ENCODE measurements at places on chromosomes 13 and 19.

DNA sequence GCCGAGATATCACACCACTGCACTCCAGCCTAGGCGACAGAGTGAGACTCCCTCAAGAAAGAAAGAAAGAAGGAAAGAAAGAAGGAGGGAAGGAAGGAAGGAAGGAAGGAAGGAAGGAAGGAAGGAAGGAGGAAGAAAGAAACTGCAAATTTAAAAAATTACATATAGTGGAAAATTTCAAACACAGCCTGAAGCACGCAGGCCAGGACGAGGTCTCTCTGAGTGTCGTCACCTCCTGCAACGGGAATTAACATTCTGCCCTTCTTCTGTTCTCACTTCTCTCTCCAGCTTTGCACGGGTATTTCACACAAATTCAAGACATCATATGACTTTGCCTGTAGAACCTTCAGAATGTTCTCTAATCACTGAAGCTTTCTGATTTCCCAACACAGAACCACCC, 108.2 kb downstream of the GNG7 start:
- no peak for DNase-seq

DNA sequence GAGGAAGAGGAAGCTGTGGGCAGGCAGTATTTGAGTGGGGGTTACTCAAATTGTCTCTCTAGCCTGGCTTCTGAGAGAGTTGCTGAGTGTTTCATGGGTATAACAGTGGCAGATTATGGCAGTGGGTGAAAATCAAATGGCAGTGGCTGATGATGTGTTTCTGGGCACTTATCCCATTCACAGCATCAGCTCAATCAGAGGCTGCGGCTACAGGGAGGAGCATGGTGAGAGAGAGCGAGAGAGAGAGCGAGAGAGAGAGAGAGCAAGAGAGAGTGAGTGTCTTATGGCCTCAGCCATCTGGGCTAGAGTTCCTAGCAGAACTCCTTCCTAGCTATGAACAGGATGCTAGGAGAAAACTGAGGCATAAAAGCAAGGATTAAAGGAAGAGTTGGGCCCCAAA, 178.9 kb downstream of the OLFM4 start:
- no peak for DNase-seq

DNA sequence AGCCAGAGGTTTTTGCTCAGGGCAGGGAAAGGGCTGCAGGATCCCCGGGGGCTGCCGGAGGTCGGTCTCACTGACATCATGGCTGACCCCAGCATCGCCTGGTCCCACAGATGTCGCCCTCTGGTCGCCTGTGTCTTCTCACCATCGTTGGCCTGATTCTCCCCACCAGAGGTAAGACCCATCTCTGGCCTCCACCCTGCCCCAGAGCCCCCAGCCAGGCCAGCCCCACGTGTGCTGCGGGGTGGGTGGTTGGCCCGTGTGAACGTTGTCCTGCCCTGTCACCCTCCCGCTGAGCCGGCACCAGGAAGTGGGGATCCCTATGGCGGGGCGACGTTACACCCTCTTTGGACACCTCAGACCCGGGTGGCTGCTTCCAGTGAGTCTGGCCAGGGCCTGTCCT, 906 bp downstream of the FXYD5 start:
- DNase-seq, result no peak

- DNase-seq, result no peak
These were observed 282.0 kb downstream of the DNAJC15 start for GRCh38 chr13:43305416-43305815.

- no peak for DNase-seq
These were observed 620.3 kb downstream of the DIAPH3 start for GRCh38 chr13:59543418-59543817.

- no peak for DNase-seq
These were observed 353.6 kb downstream of the SPRY2 start for GRCh38 chr13:79987323-79987722.

GRCh38 chr13:44755872-44756271, 179.7 kb upstream of the TSC22D1 start:
- DNase-seq, result no peak

DNA sequence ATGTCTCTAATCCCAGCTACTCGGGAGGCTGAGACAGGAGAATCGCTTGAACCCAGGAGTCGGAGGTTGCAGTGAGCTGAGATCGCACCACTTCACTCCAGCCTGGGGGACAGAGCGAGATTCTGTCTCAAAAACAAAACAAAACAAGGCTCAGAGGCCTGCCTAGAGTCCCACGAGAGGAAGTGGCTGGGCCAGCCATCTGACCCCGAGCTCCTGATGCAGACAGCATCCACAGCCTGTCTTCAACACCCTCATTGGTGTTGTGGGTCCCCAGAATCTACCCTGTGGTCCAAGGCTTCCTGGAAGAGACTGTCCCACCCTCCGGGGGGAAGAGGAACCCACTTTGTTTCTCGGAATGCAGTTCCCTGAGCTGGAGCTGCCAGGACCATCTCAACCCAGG, 24.7 kb downstream of the RFX1 start:
- no peak for DNase-seq

GRCh38 chr19:53272044-53272443, 4.5 kb upstream of the VN1R4 start:
- no peak for DNase-seq

- DNase-seq, result no peak
These were observed 173.9 kb upstream of the SERP2 start for GRCh38 chr13:44199627-44200207.

GRCh38 chr13:100423375-100423774, 165.2 kb downstream of the GGACT start:
- no peak for DNase-seq

DNA sequence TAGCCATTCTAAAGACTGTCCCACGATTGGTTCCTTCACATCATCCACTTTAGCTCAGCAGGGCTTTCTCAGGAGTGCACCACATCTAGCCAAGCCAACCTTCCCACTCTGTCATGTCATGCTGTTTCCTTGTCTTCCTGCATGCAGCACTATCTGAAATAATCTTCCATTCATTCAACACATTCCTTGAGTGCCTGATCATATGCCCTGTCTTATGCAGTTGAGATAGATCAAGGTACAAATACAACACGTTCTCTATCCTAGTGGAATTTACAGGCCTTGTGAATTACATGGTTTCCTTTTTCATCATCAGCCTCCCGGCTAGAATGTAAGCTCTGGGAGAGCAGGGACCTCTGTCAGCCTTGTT, 6.8 kb upstream of the MRPS31 start:
- no peak for DNase-seq

DNA sequence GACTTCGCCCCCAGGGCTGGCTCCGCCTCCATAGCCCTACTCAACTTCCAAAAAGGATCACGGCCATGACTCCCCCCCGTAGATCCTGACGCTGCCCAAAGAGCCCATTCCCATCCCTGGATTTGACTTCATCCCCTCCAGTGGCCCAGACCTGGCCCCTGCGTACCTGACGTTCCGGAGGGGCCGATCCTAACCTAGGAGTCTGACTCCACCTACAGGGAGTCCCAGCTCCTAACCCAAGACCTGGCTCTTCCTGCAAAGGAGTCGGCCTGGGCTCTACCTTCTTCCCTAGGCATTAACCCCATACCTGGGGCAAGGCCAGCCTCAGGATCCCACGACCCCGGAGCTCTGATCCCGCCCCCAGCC, 10.8 kb downstream of the STAP2 start:
- no peak for DNase-seq

GRCh38 chr13:22696433-22696832, 484.3 kb upstream of the SGCG start:
- DNase-seq, result no peak

- no peak for DNase-seq
These were observed 1443.1 kb downstream of the PCDH9 start for GRCh38 chr13:65787082-65787481.

DNA sequence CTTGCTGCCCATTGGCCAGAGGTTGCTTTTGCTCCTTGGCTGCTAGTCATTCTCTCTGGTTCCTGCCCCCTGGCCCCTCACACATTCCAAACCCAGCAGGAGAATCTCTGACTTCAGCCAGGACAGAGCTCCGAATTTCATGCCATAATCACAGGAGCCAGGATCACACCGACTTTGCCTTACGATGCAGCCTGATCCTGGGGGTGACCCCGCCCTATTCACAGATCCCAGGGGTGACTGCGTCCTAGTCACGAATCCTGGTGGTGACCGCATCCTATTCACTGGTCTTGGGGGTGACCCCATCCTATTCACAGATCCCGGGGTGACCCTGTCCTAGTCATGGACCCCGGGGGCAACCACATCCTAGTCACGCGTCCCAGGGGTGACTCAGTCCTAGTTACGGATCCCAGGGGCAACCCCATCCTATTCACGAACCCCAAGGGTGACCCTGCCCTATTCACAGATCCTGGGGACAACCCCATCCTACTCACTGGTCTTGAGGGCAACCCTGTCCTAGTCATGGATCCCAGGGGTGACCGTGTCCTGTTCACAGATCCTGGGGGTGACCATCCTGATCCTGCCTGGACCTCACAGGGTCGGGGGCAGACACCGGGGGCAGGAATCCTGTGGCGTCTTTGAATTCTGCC, 7.4 kb upstream of the TEX29 start:
- DNase-seq, result peak; percentile 8

DNA sequence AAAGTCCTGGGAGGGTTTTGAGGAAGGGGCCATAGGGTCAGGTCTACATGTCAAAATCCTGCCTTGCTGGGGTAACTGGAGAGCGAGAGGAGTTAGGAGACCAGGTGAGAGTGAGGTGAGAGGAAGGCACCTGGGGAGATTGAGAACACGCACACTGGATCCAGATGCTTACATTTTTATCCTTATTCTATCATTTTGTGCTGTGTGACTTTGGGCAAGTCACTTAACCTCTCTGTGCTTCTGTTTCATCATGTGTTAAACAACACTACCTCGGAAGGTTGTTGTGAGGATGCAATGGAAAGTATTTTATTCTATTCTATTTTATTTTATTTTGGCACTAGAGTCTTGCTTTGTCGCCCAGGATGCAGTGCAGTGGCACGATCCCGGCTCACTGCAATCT, 3.5 kb downstream of the C19orf81 start:
- DNase-seq, result no peak

GRCh38 chr19:35642312-35642711, 767 bp downstream of the ETV2 start:
- no peak for DNase-seq

DNA sequence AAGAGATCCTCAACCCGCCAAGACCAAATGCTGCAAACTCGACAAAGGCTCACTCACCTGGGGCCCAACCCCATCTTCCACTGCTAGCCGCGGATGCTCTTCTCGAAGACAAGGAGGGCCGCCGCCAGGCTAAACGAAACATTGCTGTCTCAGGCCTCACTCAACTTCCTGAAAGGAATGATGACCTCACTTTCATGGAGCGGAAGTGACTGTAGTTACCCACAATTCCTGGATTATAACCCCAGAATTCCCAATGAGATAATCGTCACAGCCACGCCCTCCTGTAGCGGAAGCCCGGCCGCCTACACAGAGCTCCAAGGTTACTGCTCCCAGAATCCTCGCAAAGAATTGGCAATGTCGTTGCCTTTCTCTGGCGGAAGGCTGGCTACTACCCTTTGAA, 10.5 kb upstream of the ZNF112 start:
- DNase-seq, result no peak

- no peak for DNase-seq
These were observed 12.0 kb downstream of the NDUFA11 start for GRCh38 chr19:5891572-5891937.

- DNase-seq, result no peak
These were observed 7.9 kb upstream of the C3 start for GRCh38 chr19:6728346-6728745.

DNA sequence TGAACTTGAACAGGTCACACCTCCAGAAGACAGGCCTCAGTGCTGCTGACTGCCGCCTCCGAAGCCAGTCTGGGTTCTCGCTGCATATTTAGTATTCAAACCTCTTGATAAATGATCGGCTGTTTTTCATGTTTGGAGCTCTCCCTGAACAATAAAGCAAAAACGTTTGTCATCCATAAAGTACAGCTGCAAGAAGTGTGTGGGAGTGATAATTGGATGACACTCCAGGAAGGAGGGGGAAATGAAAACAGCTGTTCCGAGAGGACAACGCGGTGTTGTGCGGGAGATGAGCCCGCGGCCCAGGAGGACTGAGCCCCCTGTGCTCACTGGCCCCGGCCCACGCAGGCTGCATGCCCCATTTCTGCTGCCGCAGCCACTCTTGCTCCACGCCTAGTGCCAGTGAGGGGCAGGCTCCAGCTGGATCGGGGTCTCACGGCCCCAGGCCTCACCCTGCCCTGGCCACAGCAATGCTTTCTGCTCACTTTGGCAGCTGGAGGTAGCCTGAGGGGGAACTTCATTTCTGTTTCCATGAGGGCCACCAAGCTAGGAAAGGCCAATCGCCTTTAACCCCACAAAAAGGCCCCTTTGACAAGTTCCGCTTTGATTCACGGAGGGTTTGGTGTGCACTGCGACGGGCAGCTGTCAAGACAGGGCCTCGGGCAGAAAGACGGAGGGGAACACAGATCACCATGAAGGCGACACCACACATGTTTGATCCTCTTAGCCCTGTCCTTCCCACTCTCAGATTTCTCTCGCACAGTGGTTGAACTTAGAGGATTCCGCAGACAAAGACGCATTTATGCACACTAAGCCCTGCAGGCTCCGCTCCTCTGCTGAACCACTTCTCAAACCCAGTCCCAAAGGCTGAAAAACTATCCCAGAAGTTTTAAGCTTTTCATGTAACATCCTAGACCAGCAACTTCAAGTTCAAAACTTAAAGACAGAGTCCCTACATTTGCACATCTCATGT, 537.6 kb downstream of the EFNB2 start:
- no peak for DNase-seq

DNA sequence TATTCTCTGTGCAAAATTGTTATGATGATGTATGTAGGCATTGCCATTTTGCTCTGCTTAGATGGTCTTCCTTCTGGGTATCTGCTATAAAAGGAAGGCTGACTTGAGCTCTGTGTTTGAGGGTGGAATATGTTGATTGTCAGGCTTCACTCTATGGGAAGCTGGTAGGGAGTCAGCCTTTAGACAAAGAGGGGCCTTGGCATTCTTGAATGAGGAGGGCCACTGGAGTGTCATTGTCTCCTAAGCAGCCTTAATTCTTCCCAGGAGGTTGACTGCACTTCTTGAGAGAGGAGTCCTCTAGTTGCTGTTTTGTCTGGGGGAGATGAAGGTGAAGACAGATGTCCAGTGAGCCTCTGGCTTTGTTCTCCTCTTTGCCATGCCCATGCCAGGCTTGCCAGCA, 266.8 kb downstream of the KCNRG start:
- no peak for DNase-seq

DNA sequence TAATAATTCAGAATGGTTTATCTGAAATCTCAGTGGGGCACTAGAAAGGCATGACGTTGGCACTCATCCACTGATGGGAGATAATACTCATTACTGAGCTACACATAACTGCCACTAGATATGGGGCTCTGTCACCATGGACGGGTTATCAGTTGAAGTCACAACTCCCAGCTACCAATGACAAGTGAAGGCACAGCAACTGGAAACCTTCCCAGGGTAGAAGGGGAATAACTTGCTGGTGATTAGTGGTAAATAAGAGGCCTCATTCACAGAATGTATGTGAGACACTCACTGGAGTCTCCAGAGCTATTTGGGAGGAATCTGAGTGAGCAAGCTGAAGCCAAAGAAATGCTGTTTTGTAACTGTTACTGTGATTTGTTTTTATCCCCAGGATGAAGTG, 249.6 kb downstream of the ENOX1 start:
- no peak for DNase-seq

- no peak for DNase-seq
These were observed 12.2 kb upstream of the ZNF888 start for GRCh38 chr19:52935434-52935833.
